ENCODE measurements at places on chromosomes 2 and 18.

GRCh38 chr2:238728330-238729260, 119.3 kb upstream of the TWIST2 start:
- no peak for DNase-seq

GRCh38 chr2:41668529-41668928, 379.3 kb upstream of the PKDCC start:
- no peak for DNase-seq

- no peak for DNase-seq
These were observed 2896.7 kb upstream of the TEKT4 start for GRCh38 chr2:91974401-91975129.

DNA sequence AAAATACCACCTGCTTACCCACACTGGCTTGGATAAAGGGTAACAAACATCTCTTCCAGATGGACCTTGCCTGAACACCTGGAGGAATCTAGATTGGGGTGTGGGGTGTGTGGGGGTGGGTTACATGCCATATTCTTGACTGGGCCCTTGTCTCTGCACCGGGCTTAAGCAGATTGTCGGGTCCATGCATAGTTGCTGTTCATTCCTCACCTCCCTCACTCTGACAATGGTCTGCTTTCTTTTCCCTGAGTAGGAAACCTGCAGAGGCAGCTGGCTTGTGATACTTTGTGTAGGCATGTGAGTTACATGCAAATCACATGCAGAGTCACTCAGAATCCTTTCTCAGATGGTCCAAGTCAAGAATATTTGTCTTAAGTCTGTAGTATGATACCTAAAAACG, 112.8 kb upstream of the GLS start:
- no peak for DNase-seq

- no peak for DNase-seq
These were observed 1.0 kb upstream of the PUM2 start for GRCh38 chr2:20351555-20352229.

- DNase-seq: no peak
These were observed 645 bp downstream of the KCTD18 start for GRCh38 chr2:200509235-200509611.

GRCh38 chr2:113198790-113199612, 25.2 kb downstream of the PSD4 start:
- DNase-seq: no peak

GRCh38 chr2:101516823-101517690, 42.1 kb upstream of the RFX8 start:
- DNase-seq: no peak

Measured in GM12891 (cell line).